Caco-2 (cell line): ENCODE measurements at places on chromosomes 2 and 18. TPM values are rescaled to one million over a fixed set of nuclear protein-coding genes. Genes with fewer than 3 reads are reported as not detected.
A peak's percentile ranks its signal among the peaks of the same experiment; 100 is the strongest.

DNA sequence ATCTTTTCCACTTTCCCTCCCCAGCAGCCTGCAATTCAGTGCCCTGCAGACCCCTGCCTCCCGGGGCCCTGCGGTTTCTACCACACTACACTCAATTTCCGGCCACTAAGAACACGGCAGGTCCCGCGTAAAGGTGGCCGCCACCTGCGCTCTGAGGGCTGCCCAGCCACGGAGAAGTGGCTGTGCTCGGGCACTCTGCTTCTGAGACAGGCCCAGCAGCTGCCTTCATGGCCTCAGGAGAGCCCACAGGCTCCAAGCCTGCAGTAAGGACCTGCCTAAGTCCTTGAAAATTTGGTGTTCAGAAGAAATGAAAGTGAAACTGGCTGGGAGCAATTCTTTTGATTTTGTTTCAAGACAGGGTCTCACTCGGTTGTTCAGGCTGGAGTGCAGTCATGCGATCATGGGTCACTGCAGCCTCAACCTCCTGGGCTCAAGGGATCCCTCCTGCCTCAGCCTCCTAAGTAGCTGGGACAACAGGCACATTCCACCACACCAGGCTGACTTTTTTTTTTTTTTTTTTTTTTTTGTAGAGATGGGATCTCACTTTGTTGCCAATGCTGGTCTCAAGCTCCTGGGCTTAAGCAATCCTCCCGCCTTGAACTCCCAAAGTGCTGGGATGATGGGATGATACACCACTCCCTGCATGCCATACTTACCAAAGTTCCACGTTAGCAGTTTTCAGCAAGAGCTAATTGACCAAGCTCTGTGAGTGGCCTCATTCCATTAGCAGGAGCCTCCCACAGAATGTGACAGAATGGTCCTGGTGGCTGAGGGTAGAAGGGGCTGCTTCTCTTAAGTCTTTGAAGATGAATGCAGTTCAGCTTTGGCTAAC lies 14.6 kb upstream of the ALPP start:
- no peak for DNase-seq

DNA sequence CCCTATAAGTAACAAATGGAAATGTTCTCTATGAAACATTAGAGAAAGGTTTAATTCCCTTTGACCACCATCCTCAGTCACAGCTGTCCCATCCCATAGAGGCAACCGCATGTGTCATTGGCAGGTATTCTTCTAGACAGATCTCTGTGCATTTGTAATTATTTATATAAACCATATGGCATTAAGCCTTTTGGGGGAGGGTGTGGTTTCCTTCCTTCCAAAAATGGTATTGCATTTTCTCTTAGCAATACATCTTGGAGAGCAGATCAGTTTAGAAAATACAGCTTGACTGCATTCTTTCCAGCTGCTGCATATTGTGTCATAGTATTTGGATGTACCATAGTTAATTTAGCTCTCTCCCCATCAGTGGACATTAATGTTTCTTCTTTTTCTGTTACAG lies 57.7 kb downstream of the LCLAT1 start:
- DNase-seq: no peak

The DRC1 gene
- total RNA-seq: 0.49 and 1.1 TPM in 2 replicates

DNA sequence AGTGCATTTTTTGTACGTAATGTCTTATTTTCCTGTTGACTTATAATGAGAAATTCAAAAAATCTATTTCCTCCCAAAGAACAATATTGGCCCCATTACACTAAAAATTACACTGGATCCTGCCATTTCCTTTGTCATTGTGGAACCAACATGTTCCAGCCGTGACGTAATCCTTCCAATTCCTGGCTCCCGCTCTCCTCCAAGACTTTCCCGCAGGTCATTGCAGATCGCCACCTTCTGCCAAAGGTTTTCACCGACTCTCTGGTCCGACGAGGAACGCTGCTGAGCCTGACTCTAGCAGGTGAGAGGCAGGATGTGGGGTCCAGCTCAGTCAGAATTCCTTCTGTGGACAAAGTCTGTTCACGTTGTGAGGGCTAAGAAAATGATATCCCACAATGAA lies 38.0 kb downstream of the PTGR3 start:
- no peak for DNase-seq

DNA sequence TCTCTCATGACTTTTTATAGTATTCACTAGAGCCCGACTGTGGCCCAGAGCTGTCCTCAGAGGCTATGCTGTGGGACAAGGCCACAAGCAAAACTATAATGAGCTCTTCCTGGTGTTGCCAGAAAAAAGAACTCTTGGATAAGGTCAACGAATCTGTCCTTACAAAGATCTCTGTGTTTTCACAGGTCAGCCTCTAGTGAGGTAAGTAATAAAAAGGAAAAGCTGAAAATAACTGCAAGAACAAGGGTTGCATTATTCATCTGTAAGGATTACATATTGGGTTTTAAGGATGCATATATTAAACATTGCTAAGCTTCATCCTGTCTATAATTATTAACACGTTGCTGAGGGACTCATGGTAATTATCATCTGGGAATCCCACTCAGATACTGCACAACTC lies 62.8 kb upstream of the ATL2 start:
- DNase-seq: no peak

The LAMA1 gene
- 122 and 129 TPM in 2 replicates for total RNA-seq

The VWC2L gene
- not detected in 2 replicates for total RNA-seq

GRCh38 chr2:100742277-100743254 lies 77.4 kb upstream of the NPAS2 start:
- no peak for DNase-seq

- no peak for DNase-seq
Measured at GRCh38 chr2:21047141-21048009, 3.5 kb upstream of the APOB start.

DNA sequence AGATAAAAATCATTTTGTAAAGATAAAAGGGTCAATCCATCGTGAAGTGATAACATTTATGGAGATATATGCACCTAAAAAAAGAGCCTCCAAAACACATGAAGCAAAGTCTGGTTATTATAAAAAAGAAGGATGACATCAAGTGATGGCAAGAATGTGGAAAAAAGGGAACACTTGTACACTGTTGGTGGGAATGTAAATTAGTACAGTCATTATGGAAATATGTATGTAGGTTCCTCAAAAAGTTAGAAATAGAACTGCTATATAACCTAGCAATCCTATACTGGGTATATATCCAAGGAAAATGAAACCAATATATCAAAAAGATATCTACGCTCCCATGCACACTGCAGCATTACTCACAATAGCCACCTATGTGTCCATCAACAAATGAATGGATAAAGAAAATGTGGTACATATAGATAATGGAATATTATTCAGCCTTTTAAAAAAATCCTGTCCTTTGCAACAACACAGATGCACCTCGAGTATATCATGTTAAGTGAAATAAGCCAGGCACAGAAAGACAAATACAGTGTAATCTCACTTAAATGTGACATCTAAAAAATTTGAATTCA lies 28.9 kb downstream of the ABCB11 start:
- no peak for DNase-seq

DNA sequence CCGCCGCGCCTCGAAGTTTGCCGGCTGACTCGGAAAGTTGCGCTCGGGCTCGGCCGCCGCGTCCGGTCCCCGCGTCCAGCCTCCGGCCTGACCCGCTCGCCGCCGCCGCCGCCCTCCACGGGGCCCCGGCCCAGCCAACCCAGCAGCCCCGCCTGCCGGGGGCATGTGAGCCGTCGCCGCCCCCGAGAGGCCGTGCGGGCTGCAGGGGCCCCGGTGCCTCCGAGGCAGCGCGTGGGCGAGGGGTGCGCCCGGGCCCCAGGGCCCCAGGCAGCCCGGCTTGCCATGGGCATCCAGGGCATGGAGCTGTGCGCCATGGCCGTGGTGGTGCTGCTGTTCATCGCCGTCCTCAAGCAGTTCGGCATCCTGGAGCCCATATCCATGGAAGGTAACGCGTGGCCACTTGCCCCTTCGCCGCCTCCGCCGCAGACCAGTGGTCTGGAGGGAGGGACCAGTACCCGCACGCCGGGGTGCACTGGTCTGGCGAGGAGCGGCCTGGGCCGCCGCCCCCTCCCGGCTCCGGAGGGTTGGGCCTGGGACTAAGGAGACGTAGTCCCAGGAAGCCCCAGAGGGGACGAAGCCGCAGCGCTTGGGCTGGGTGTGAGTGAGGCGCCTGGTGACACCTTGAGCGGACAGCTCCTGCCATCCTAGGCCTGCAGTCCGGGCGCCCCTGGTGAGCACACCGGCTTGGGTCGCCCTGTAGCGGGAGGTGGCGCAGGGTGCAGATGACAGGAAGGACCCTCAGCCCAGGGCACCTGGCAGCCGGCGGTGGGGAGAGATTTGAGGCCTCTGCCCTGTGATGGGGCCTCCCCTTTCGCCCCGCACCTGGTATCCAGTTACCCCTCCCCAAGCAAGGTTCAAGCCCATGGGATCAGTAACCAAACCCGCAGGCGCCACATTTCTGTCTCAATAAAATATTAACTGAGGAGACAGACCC lies 49.9 kb downstream of the KCNIP3 start:
- DNase-seq: peak; percentile 22

DNA sequence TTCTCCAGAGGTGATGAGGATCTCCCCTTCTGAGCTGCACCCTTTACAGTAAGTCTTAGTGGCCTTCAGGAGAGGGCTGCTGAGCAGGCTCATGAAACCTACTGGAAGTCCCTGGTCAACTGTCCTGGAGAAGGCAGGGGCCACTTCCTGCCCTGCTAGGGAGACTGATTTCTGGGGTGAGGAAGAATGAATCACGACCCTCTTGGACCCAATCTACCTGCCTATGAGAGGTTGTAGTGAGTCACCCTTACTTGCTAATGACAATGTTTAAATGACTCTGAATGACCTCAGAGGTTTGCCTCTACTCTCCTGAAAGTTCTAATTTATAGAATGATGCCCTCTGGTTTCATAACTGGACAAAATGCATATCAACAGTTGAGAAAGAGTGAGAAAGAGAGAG lies 79.4 kb upstream of the FAM136A start:
- DNase-seq: no peak

DNA sequence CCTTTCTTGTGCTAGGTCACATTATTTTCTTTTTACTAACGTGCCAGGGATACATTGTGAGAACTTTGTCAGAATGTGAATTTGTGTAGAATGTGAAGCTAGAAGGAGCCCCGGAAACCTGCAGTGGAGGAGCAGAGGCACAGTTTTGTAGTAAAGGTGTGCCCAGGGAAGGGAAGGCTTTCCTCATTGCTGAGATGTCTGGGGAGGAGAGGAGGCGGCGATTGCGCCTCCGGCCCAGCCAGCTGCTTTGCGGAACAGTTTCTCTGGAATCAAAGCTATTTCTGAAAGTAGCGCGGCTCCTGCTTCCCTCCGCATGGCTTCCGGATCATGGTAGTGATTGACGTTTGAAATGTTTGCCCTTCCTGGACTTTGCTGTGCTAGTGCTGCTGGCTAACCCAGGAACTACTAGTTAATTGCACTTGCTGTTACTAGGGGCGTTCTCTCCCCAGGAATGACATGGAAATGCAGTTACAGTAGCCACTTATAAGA lies 83.1 kb upstream of the RBM44 start:
- DNase-seq: peak; percentile 74

GRCh38 chr2:12847694-12848575 lies 131.2 kb downstream of the TRIB2 start:
- no peak for DNase-seq

GRCh38 chr18:34821669-34822210 lies 111.6 kb downstream of the DTNA start:
- no peak for DNase-seq

DNA sequence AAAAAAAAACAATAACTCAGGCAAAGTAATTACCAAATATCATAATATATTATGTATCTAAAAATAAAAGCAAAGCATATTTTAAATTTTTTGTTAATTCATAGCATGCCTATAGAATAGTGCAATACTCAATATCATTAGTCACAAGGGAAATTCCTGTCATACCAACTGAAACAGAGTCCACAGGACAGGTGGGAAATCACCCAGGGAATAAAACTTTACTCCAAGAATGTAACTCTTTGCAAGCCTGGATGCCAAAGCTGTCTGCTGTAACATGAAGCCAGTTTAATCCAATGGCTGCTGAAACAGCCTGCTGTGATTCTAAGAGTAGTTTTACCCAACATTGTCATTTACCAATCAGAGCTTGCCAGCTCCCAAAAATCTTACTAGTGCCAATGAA lies 40.0 kb upstream of the SULT1C3 start:
- DNase-seq: peak; percentile 4

The GTF2A1L gene
- total RNA-seq: not detected in 2 replicates

The SLC4A1AP gene
- total RNA-seq: 33.8 and 34.3 TPM in 2 replicates

GRCh38 chr18:4842751-4843150 lies 354.3 kb downstream of the AKAIN1 start:
- DNase-seq: no peak

- no peak for DNase-seq
Measured at GRCh38 chr2:55059793-55060192, 9.5 kb upstream of the RTN4 start.

DNA sequence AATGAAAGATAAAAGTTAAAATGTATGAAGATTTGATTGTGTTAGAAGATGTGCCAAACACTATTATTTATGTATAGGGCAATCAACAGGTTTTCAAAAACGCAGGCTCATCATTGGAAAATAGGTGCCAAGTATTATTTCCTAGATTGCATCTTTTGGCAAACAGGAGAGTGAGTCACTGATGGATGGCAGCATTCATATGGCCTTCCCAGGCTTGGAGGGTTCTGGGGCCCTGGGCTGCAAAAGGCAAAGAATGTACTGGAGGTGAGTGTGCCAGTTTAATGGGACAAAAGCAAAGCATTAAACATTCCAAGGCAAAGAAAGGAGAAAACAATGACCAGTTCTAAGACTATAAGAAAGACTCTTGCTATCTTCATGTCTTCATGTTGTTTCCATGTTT lies 379.4 kb downstream of the RIT2 start:
- DNase-seq: no peak

The ACTG2 gene
- total RNA-seq: 2.6 and 5.7 TPM in 2 replicates

The ATP6V1B1 gene
- total RNA-seq: 2.6 and 4.0 TPM in 2 replicates

- no peak for DNase-seq
Measured at GRCh38 chr2:84832772-84833461, 48.0 kb downstream of the TRABD2A start.

GRCh38 chr2:218902427-218902826 lies 21.8 kb downstream of the WNT10A start:
- no peak for DNase-seq

DNA sequence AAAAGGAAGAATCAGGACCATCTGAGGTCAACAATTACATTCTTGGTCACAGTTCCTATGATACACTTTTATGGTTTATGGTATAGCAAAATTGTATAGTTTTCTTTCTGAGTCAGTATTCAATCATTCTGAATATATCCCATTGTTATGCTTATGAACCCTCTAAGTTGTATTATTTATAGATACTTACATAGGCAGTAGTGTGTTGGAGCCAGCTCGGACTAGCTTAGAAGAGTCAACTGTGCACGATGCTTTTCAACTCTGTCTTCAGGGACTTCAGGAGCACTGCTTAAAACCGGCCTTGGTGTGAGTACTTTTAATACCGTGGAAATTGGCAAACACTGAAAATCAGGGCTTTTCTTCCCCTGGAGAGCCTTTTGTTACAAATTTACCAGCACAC lies 215.7 kb downstream of the IKZF2 start:
- no peak for DNase-seq
